ENCODE measurements at places on chromosomes 16 and 17.
A peak's percentile ranks its signal among the peaks of the same experiment; 100 is the strongest.

DNA sequence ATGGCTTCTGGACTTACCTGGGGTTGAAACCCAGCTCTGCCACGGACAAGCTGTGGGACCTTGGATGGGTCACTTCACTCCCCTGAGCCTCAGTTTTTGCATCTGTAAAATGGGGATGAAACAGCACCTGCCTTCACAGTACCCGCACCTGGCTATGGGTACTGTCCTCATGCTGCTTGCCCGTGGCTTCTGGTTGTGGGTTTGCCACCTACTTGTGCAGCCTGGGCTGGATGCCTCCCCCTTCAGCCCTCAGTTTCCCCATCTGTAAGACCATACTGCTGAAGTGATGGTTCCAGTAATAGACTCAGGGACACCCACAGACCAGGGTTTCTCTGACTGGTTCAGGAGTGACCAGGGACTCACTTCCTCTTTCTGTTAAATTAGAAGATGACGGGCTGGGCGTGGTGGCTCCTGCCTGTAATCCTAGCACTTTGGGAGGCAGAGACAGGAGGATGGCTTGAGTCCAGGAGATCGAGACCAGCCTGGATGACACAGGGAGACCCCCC, 9.4 kb downstream of the GLIS2 start:
- peak; percentile 81 for DNase-seq

DNA sequence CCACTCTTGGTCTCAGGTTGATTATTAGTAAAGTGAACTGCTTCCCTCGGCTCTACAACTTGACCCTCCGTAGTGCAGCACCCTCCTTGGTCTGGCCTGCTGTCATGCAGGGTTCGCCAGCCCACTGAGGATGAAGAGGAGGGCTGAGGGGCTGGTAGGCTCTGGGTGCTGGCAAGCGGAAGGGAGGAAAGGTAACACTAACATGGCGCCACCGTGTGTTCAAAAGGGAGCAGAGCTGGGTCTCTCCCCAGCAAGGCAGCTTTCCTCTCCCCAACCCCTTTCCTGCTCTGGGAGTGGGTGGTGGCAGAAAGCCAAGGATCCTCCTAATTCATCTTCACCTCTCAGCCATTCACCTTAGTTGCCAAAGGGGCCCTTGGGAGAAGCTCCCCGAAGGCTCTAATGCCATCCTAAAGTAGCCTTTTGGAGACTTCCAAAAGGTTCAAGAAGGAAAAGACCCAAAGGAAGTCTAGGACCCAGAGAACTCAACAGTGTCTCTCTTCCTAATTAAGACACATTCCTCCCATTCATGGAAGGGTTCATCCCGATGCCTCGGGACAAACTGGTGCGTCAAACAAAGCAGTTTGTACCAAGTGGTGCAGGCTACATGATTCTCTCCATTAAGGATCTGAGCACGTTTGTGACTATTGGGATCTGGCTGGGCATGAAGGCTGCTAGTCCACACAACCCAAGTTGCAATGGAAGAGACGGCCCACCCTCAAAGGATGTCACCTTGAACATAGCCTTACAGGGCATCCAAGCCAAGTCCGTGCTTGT, 90.8 kb upstream of the TOB1 start:
- DNase-seq, result peak; percentile 69

GRCh38 chr17:50312308-50312707, 33.6 kb upstream of the XYLT2 start:
- DNase-seq, result no peak

GRCh38 chr16:77246150-77246549, 46.9 kb downstream of the SYCE1L start:
- DNase-seq, result no peak

DNA sequence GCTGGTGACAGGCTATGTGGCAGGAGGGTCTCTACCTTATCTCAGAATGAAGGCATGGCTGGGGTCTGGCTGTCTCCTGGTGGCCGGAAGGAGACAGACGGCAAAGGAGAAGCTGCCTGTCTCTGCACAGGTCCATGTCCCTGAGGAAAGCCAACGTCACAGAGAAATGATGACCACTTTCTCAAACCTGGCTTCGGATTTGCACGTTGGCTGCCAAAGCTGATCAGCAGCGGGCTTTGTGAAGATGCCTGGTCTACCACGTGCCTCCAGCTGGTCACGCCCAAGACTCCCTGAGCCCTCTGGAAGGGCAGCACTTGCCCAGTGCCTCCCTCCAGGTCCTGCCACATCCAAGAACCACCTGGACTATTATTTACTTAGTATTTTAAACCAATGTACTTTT, 8.4 kb downstream of the DEXI start:
- DNase-seq, result no peak

GRCh38 chr16:88943131-88943664, 33.8 kb downstream of the CBFA2T3 start:
- DNase-seq, result no peak

DNA sequence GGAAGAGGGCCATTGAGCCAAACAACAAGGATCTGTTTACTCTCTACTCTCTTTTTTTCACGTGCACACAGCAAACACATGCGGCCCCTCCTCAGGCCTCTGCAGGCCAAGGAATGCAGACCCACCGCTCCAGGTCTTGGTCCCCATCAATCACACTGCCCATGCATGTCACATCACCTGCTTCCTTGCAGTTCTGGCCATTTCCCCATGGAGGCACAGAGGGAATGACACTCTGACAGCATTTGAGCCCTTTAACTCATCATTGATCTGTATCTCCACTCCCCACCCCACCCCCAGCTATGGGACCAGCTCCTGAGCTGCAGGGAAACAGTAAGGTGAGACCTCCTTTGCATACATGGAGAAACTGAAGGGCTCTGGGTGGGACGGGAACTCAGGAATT, 45.9 kb upstream of the MEIOC start:
- DNase-seq, result no peak

DNA sequence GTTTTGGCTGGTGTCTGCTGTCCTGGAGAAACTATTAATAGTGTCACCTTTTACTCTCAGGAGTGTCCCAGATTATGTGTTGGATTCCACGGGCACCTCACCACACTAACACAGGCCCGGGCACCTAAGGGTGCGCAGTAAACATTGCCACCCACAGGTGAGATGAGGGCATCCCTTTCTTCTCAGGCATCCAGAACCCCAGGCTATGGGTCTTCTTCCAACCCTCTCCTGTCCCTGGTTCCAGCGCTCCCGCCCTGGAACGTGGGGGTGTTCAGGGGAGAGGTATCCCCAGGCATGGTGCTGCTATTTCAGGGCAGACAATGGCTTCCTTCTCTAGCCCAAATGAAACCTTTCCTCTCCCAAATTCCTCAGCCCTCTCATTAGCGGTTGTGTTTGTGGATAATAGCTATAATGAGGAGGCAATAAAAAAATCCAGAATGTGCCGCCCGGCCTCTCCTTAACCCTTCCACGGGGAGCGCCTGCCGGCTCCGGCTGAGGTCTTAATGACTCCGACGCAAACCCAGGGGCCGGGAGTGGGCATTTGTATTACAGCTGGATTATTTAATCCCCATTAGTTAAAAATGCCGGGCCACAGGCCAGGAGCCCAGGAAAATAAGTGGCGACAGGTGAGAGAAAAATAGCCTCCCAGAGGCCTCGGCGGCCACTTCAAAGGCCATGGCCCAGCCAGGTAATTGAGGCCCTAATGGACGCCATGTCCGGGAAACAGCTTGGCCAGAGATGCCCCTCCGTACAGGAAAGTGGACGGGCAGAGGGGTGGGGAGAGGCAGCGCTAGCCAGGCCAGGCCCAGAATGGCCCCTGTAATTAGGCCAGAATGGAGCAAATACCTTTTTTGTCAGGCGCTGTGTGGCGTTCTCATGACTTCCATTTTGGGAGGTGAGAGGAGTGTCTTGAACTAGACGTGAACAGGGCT, 102.8 kb downstream of the IRX5 start:
- no peak for DNase-seq

GRCh38 chr16:88192601-88193000, 190.2 kb upstream of the ZNF469 start:
- DNase-seq, result no peak

- peak; percentile 76 for DNase-seq
Measured at GRCh38 chr17:40307001-40307730, 1.8 kb upstream of the RARA start.

GRCh38 chr17:39634384-39634871, 2.5 kb upstream of the STARD3 start:
- peak; percentile 54 for DNase-seq

- no peak for DNase-seq
Measured at GRCh38 chr17:27878776-27879562, 14.2 kb downstream of the LYRM9 start.

DNA sequence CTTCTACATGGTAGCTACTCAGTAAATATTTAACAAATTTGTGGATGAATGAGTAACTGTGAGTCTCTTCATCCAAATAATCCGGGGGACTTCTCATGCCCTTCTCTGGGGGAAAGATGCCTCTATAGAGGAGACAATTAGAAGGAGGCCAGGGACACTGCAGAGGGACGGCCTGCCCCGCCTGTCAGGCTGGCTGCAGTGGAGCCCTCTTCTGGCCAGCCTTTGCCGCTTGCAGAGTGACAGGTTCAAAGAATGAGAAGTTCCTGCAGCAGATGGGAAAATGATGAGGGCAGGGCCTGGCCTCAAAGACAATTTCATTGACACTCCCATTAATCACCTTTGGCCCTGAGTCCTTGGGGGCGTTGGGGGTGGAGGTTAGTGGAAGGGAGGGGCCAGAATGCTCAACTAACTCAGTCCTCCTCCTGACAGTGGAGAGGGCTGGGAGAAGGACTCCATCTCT, 339.0 kb downstream of the MAF start:
- DNase-seq, result peak; percentile 81

- no peak for DNase-seq
Measured at GRCh38 chr17:72122765-72123529, 2.1 kb downstream of the SOX9 start.

DNA sequence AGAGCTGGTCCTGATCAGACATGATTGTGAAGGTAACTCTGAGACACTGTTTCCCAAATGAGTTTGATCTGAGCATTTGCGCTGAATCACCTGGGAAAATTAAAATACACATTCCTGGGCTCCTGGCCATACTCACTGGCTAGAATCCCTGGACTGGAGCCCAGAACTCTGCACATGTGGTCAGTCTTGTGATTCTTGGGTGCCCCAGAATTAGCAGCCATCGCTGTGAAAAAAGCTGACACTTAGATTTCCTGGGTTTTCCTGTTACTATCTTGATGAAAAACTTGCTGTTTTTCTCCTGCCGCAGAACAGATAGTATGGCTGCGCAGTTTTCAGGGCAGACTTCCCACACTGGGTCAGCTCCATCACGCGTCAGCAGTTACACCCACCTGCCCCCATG, 24.6 kb downstream of the NECAB2 start:
- DNase-seq, result no peak

- no peak for DNase-seq
Measured at GRCh38 chr16:84471316-84471715, 33.1 kb downstream of the MEAK7 start.

- peak; percentile 56 for DNase-seq
Measured at GRCh38 chr16:9647981-9648701, 534.1 kb downstream of the GRIN2A start.

DNA sequence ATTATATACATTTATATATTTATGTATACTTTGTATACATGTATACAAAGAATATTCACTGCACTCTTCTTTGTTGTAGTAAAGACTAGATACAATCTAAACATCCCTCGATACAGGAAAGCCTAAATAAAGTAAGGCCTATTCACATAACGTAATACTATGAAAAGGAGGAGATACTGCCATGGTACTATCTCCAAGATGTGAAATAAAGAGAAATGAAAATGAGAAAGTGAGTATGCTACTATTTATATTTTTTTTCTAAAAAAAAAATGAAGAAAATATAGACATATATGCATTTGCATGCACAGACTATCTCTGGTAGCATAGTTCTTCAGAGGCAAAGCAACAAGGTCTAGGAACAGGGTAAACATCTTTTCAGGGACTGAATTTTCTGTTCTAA, 19.4 kb downstream of the CFDP1 start:
- DNase-seq, result no peak

GRCh38 chr16:508884-509736, 18.4 kb upstream of the CAPN15 start:
- DNase-seq, result peak; percentile 40

GRCh38 chr16:3472878-3473595, 22.3 kb downstream of the C16orf90 start:
- no peak for DNase-seq

GRCh38 chr17:18626152-18626870, 17.9 kb downstream of the TBC1D28 start:
- no peak for DNase-seq

- no peak for DNase-seq
Measured at GRCh38 chr16:71796501-71797097, 12.0 kb downstream of the AP1G1 start.

- DNase-seq, result no peak
Measured at GRCh38 chr16:64445245-64445644, 676.6 kb downstream of the CDH11 start.

GRCh38 chr16:8087146-8087545, 503.2 kb downstream of the TMEM114 start:
- DNase-seq, result no peak

DNA sequence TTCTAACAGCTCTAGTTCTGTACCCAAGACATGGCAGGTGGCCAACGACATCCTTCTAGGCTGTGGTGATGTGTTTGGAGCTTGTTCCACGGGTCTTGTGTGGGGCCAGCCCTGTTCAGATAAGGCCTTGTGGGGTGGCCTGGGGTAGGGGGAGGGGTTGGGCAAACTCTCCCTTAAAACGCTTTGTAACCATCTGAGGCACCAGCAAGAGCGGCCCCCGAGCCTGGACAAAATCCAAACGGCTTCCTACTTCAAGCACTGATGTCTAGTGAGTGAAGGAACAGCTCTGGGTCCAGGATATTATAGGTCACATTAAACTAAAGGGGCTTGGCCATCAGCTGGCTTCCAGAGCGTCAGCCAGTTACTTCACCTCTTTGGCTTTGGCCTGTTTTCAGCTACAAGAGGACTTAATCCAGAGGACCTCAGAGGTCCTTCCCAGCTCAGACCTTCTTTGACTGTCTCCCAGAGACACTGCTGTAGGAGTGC, 11.9 kb downstream of the SERPINF1 start:
- no peak for DNase-seq

- DNase-seq, result peak; percentile 84
Measured at GRCh38 chr16:88941913-88942909, 34.8 kb downstream of the CBFA2T3 start.

DNA sequence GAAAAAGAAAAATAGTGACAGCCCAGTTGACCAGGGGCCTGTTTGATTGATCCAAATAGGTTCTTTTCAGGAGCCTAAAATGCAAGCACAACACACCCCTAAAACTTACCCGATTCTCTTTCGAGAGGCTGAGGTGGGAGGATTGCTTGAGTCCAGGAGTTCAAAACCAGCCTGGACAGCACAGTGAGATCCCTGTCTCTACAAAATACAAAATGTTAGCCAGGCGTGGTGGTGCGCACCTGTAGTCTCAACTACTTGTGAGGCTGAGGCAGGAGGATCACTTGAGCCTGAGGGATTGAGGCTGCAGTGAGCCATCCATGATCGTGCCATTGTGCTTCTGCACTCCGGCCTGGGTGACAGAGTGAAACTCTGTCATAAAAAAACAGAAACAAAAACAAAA, 1.5 kb upstream of the KIF19 start:
- DNase-seq, result no peak

- DNase-seq, result no peak
Measured at GRCh38 chr17:82110298-82110697, 12.3 kb upstream of the FASN start.
